ENCODE measurements at places on chromosomes 2 and 18.

DNA sequence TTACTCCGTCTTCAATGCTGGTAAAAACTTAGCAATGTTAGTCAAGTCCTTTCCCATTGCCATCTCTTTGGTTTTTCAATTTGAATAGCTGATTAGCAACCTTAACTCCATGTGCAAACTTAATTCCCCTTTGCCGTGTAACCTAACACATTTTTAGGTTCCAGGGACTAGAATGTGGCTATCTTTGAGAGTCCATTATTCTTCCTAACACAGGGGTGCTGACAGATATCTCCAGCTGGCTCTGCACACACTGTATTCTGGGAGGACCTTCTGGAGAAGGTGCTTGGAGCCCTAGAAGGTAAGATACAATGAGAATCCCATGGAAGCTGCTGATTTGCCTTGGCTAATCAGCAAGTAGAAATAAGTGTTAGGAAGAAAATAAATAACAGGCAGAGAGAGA is 104.6 kb upstream of the STON1 start:
- DNase-seq = no peak

GRCh38 chr2:240277073-240277806 is 136.8 kb upstream of the OTOS start:
- DNase-seq = no peak

DNA sequence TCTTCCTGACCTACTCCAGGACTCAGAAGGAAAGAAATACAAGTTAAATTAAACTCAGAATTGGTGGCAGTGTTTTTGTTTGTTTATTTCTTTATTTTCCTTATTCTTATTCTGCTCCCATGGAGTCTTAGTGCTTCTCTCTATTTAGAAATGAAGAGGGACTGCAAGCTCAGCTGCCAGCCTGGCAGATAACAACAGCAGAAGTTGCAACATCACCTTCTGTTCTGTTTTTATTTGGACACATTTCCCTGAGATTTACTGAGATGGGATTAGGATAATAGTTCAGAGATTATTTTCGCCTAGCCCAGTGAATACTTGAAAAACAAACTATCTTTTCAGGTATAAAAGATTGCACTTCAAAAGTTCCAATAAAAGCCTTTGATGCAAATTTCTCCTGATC is 70.4 kb upstream of the DTNA start:
- DNase-seq = no peak

DNA sequence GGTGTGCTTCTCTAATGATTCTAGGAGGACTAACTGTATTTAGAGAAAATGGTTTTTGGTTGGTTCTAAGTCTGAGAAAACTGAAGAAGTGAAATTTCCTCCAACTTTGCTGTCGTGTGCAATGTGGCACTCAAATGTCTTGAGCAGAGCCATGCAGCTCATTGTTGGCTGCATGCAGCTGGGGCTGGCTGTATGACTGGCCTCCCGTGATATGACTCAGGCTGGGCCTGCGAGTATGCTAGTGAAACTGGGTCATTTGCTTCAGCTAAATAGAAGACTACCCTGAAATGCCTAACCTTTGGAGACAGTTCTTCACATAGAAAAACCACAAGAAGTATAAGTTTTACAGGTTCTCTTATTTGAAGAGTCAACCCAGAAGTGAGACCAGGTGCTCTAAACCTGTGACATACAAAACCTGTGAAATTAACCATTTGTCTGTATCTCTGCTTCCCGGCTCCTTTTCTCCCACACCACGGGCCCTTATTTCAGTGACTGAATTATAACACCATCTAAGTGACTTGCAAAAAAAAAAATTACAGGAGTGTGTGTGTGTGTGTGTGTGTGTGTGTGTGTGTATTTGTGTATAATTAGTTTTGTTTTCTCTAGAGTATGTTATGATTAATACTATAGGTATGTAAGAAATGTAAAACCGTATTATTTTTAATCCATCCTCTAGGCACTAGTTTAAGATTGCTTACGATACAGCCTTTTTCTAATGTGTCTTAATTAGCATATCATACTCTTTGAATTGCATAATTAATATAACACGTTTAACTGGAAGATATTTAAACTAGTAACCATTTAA is 15.9 kb downstream of the POLI start:
- no peak for DNase-seq

DNA sequence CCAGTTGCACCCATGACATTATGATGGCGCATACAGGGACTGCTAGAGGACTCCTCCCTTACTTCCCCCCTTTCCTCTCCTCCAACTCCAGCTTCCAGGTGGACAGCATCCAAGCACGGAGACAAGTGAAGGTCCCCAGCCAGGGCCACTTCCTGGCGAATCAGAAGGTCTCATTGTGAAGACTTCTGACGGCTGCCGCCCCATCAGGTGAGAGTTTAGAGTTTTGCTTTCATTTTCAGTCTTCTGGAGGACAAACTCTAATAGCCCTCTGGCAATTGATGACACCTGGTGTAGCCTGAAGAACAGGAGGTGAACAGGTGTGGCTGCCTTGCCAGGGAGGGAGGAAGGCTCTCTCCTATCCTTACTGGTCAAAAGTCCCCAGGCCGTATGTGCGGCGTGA is 77.3 kb upstream of the KCNH7 start:
- DNase-seq = no peak

DNA sequence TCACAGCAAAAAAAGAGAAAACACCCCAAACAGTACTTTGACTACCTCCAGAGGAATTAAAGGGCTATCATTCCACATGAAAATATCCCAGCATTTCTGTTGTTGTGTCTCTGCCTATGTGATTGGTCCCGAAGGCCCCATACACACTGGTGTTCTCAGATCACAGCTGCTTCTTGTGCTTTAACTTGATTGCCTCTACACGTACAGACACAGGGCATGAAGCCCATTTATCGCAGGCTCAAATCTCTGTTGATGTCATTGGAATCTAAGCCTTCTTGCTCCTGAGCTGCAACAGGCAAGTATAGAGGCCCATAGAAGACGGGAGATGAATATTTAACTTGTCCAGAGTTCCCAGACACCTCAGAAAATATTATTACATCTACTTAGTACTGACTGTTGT is 405.2 kb downstream of the NCKAP5 start:
- no peak for DNase-seq

GRCh38 chr18:32308493-32309120 is 118.8 kb downstream of the MEP1B start:
- DNase-seq = no peak

GRCh38 chr2:78145395-78145996 is 623.3 kb upstream of the LRRTM4 start:
- no peak for DNase-seq

GRCh38 chr2:215410932-215411285 is 25.0 kb downstream of the FN1 start:
- DNase-seq = no peak

- DNase-seq = no peak
Measured at GRCh38 chr2:27622921-27623384, 5.9 kb downstream of the CCDC121 start.

GRCh38 chr2:231693956-231694355 is 14.4 kb upstream of the PTMA start:
- DNase-seq = no peak

DNA sequence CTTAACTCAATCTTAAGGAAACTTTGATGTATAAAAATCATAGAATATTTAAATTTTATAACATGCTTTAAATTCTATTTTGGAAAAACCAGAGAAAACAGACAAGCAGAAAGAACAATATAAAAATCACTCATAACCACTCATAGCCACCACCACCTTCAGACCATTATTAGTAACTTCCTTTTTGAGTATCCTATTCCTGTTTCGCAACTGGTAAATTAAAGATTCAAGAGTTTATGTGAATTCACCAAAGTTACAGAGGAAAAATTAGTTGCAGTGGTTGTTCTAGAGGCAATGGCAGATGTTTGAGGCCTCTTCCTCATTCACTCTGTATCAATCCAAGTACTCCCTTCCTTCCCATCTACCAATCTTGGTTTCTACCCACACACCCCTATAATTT is 49.3 kb upstream of the PROKR1 start:
- no peak for DNase-seq

DNA sequence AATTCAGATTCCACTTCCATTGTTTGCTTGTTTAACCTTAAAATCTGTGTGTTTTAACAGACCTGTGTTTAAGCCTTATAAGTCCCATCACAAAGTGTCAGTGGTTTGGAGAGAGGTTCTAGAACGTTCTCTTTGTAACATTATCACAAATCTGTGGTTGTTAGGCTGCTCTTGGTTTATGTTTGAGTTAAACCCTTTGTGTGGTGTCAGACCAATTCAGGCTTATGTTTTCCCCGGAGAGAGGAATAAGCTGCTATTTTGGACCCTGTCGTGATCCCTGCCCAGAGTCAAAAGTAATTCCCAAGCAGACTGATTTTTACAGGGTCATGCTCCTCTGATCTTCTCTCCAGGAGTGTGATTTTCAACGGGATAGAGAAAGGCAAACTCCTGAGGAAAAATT is 43.8 kb upstream of the LTBP1 start:
- DNase-seq = no peak

GRCh38 chr18:67652288-67652687 is 135.8 kb upstream of the DSEL start:
- DNase-seq = no peak

- no peak for DNase-seq
Measured at GRCh38 chr18:70368903-70369302, 80.1 kb downstream of the SOCS6 start.

- no peak for DNase-seq
Measured at GRCh38 chr2:64119369-64119768, 24.9 kb downstream of the PELI1 start.

DNA sequence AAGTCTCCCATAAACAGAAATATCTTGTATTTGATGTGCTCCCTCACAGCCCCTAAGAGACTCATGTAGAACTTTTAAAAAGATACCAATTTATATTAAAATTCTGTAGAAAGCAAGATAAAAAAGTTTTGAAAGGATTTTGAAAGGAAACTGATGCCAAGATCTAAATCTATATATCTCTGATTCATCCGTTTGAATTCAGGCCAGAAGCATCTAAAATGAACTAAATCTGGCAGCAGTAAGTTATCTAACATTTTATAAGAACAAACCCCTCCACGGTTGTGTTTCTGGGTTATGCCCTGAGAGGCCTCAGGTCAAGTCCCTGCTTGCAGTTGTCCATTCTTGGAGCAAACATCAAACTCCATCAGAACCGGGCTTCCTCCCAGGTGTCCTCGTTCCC is 165.8 kb downstream of the FBXO15 start:
- DNase-seq = no peak

DNA sequence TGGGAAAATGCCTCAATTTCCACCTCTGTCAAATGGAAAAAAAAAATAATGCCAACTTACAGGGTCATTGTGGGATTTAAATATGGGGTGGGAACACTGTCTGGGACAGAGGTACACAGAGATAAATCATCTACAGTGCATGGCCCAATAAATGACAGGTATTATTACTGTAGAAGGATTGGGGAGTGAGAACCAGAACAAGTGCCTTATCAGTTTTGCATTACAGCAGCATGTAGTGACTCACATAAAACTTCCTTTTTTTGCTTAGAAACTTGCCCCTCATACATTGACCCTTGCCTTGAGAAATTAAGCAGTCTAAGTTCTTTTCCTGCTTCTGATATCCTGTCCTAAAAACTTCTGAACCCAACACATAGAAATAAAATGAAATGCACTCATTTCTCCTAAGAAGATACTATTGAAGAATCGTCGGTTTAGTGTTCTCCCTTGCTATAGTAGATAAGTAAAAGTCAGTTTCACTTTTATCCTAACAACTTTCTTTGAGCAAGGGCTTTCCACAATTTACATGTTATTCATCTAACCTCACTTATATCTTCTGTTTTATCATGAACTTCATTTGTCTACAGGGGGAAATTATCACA is 121.0 kb upstream of the HAAO start:
- no peak for DNase-seq

- DNase-seq = no peak
Measured at GRCh38 chr2:177271981-177272666, 7.6 kb upstream of the NFE2L2 start.

Data from HuH-7 (cell line).